ENCODE measurements at places on chromosomes 4 and X. TPM values are rescaled to one million over a fixed set of nuclear protein-coding genes. Genes with fewer than 3 reads are reported as not detected.
A peak's percentile ranks its signal among the peaks of the same experiment; 100 is the strongest.

DNA sequence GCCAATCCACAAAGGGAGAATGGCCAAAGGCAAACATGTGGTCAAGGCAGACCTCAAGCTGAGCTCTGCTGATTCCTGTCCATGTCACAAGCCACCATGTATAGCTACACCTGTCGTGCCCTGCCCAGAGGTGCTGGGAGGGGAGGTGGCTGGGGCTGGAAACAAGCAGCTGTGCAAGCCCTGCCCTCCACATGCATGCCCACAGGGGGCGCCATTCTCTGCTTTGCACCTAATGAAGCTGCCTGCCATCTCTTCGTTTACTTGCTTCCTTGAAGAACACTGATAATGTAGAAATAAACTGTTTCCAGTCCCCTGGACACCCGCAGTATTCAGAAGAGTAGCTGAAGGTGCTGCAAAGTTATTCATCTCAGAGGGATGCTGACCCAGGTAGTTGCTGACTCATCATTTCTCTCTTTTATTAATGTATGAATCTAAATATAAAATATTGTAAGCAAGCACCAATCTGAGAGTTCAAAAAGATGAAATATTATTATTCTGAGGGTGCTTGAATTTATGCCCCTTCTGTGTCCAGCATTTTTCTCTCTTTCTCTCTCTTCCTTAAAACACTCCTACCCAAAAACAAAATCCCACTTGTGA lies 278.6 kb downstream of the ADGRA3 start:
- H3K36me3 ChIP-seq: no peaks in the 10 kb centered on the region
- H3K27me3 ChIP-seq: no peaks in the 10 kb centered on the region
- peak; percentile 52 for DNase-seq
- H3K4me1 ChIP-seq: peaks cover 13% of the 10 kb centered on the region

YIPF7 gene
- total RNA-seq: not detected

TMPRSS11D gene
- not detected for total RNA-seq

DNA sequence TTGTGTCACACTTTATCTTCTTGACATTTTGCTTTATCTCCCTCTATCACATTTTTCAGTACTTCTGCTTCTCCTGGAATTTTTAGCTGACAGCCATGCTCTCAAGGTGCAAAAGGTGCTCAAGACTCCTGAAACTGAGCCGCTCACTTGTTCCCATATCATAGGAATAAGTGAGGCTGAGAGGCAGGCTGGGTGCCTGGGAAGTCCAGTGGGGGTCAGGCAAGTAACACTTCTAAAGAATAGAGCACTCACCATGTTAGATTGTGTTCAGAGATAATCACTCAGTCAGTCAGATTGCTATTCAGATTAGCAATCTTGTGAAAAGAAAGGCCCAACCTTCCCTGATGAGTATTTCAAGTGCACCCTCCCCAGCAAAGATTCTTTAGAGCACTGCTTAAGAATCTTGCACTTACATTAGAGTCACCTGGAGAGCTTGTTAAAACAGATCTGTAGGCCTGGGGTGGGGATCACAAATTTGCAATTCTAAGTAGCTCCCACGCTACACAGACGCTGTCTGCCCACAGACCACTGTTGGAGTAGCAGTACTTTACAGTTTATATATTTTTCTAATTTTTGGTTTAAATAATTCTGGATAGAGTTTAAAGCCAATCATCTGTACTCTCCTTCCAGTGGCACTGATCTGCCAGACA lies 23.1 kb upstream of the LRAT start:
- no peak overlapping the region for H3K4me3 ChIP-seq
- peaks cover 14% of the 10 kb centered on the region for H3K4me1 ChIP-seq
- H3K27me3 ChIP-seq: peaks cover 6% of the 10 kb centered on the region

DNA sequence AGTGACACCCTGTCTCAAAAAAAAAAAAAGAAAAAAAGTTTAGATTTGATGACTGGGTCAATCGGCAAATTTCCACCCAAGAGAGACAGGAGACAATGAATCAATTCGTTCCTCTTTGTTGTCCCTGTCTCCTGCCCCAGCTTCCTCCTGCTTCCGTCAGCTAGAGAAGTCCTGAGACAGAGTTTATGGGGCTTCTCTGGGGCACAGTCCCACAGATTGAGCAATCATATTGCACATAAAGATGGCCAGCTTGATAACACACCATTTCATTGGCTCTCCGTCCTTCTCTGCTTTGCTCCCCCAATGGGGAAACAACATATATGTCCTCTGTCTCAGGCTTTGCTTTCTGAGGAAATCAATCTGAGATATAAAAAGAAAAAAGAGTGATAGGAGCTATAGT lies 78.4 kb upstream of the FUNDC1 start:
- no peak overlapping the region for H3K4me3 ChIP-seq
- no peaks in the 10 kb centered on the region for H3K4me1 ChIP-seq
- H3K27me3 ChIP-seq: no peaks in the 10 kb centered on the region
- no peaks in the 10 kb centered on the region for H3K36me3 ChIP-seq
- no peak overlapping the region for H3K27ac ChIP-seq

NEIL3 gene
- 38.9 TPM for total RNA-seq

MGARP gene
- total RNA-seq: 0.21 TPM

GPR78 gene
- not detected for total RNA-seq

DNA sequence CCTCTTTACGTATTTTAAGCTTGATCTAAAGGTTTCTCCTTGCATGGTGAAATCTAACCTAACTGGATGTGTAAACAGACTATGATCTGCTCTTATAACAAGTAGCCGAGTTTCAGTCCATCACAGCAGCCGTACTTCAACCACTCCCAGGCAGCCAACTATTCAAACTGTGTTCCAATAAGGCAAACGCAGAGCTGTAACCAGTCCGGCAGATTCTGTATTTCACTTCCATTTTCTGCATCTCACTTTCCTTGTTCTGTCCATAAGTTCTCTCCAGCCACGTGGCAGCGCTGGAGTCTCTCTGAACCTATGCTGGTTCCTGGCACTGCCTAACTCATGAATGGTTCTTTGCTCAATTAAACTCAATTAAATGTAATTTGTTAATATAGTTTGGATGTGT lies 132.6 kb downstream of the FHDC1 start:
- no peak overlapping the region for H3K27ac ChIP-seq
- no peak for DNase-seq
- H3K4me1 ChIP-seq: no peaks in the 10 kb centered on the region
- no peaks in the 10 kb centered on the region for H3K36me3 ChIP-seq
- no peak overlapping the region for H3K4me3 ChIP-seq

DNA sequence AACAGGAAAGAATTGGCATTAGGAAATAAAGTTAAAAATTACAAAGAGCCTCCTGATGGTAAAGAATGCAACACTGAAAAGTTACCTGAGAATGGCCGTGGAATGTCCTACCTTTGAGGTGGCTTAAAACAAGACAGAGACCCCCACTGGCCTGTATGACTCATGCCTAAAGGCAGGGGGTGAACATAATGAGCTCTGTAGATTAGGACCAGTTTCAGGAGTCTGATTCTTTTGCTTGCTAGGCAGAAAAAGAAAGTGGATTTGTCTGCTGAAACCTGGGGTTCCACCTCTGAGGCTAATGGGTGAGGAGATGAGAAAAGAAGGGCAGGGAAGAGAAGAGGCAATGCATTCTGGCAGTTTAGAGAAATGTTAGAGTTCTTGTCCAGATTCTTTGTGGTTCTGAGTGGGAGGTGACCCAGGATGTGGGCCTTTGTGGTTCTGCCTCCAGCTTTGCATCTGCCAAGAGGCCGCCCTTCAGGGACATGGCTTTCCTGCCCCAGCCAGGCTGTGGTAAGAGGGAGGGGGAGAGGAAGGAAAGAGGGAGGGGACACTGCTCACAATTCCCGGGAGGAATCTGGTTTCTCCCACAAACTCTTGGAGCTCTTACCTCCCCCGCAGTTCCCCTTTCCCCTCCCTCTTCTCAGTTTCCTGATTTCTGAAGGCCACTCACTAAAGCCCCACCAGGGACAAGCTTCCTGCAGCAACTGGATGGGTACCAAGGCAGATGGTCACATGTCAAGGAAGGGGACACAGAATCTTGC lies 109.6 kb downstream of the EFNB1 start:
- H3K36me3 ChIP-seq: no peaks in the 10 kb centered on the region
- no peak overlapping the region for H3K4me3 ChIP-seq
- H3K4me1 ChIP-seq: peaks cover 3% of the 10 kb centered on the region
- DNase-seq: no peak
- no peaks in the 10 kb centered on the region for H3K27me3 ChIP-seq

DNA sequence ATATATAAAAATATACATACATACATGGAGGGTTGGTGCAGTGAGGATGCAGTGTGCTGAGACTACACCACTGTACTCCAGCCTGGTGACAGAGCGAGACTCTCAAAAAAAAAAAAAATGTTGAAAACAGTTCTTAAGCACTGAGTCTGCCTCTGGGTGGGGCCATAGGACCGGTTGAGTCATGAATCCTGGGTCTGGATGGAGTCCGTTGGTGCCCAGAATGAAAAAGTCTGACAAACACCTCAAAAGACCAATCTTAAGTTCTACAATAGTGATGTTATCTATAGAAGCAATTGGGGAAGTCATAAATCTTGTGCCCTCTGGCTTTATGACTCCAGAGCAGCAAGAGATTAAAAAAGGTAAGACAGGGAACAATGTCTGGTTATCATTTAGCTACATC lies 70.4 kb downstream of the FGFBP1 start:
- no peak overlapping the region for H3K4me3 ChIP-seq
- DNase-seq: peak; percentile 13
- no peaks in the 10 kb centered on the region for H3K36me3 ChIP-seq
- no peak overlapping the region for H3K27ac ChIP-seq
